ENCODE measurements at places on chromosomes 6 and 20.

- no peak for DNase-seq
Measured at GRCh38 chr6:153096792-153097191, 34.3 kb downstream of the RGS17 start.

DNA sequence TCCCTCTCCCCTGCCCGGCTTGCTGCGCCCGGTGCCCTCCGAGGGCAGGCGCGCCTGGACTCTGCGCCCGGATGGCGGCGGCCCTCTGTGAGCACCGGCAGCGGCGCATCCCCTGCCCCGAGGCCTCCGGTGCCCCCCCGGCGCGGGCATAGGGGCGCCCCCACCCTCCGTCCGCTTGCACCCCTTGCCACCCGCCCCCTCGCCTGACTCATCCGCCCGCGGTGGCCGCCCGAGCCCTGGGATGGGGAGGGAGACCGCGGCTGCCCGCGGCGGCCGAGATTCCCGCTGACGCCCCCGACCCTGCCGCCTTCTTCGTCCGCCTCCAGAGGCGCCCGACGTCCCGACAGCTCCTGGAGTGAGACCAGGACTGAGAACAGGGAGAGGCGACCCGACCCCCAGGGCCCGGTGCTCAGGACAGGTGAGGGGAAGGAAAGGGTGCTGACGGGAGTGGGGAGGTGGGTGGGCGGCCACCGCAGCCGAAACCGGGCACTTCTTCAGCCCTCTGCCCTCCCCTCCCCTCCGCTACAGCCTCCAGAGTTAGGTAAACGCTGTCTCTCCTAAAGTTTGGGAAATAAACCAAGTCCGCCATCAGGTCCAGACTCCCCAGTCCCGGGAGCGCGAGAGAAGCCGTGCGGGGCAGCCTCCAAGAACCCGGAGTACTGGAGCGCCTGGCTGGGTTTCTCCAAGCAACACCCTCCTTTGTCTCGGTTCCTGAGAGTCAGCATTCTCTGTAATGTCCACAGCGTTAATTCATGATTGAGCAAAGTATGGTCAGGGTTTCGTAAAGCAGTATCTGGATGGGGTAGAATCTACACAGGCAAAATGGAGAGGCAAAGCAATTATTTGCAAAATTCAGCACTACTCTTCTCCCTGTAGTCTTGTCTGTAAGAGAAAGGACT is 539 bp downstream of the TMEM200A start:
- no peak for DNase-seq

- no peak for DNase-seq
Measured at GRCh38 chr6:26331218-26332073, 33.6 kb upstream of the BTN3A2 start.

- no peak for DNase-seq
Measured at GRCh38 chr6:163501026-163501425, 86.5 kb downstream of the QKI start.

DNA sequence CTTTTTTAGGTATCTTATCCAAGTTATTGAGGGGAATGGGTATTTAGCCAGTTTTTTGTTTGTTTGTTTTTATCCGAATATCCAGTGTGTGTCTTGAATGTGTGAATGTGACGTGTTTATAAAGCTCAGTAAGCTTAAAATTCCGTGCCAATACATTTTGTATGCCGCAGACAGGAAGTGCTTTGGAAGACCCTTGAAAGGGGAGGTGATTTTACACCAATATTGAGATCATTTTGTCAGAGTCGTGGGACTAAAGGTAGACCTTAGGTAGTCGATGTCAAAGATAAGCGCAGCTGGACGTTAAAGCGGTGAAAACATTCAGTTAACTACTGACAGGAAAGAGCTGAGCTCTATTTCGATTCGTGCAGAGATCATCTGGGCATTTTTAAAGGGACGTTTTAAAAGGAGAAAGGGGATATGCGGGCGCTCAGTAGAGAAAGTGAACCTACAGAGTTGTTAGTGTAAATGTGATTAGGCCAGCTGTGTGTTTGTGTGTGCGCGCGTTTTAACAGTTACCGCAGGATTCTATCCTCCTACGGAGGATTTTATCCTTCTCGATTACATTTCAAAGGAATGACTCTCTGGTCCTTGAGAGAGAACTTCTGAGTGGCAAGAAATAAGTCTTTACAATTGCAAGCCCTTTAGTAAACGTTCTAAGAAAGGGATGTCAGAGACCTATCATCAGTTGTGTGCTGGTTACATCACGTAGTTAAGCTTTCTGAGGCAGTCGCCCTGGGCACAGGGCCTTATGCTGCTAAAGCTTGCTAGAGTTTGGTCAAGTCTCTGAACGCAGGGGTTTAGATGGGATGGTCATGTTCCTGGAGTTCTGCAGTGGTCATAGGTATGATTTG is 625 bp upstream of the ECHDC1 start:
- DNase-seq = no peak

- no peak for DNase-seq
Measured at GRCh38 chr20:19628570-19629134, 129.4 kb upstream of the RIN2 start.

DNA sequence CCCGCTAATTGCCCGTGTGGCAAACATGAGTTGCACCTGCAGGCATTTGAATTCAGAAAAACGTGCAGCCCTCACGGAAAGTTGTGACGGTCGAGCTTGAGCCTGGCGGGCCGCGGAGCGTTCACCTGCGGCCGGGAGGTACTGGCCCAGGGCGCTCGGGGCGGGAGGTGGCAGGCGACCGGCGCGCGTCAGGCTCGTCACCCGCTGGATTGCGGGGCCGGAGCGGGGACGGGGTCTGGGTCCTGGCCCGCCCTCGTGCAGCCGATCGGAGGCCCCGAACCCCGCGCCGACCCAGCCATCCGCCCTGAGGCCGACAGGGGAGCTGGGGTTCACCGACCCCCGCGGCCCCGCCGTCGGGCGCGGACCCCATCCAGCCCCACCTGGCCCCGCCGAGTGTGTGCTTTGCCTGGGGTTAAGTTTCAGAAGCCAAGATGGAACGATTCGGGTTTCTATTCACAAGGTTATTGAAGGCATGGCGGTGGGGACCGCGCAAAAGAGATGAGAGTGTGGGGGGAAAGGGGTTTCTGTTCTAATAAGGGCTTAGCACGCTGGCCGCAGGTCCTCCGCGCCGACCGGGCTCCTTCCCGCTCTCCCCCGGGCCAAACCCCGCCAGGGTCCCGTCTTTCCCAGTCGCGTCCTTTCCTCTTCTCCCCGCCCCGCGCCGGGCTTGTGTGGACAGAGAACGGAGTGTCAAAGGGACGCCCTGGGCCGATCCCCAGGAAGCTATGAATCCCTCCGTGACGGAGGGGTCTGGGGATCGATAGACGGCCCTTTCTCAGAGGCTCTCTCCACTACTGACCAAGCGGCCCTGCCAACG is 1.6 kb upstream of the HEY2 start:
- DNase-seq = no peak

GRCh38 chr20:19519466-19519865 is 238.6 kb upstream of the RIN2 start:
- no peak for DNase-seq
